ENCODE measurements at places on chromosomes 4 and X.

DNA sequence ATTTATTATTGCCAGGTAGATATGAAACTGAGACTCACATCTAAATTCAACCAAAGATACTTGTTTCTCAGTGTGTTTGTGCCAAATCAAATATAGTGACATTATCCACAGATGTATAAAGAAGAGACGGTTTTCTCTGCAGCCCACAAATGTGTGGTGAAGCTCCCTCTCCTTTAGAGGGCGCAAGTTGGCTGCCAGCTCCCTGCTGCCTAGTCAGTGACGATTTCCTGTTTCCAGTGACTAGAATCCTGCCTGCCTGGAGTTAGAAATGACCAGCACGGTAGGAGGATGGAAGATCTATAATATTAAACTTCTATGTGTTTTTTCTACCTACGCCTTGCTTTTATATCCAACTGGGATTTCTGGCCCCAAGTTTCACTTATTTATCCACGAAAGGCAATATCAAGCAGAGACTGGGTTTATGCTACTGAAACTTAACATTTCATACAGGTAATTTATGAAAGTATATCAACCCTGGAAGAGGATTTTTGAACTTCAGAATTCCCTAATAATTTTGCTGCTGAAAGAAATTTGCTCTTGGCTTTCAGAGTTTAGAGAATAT, 1793.7 kb upstream of the TENM3 start:
- DNase-seq = no peak

DNA sequence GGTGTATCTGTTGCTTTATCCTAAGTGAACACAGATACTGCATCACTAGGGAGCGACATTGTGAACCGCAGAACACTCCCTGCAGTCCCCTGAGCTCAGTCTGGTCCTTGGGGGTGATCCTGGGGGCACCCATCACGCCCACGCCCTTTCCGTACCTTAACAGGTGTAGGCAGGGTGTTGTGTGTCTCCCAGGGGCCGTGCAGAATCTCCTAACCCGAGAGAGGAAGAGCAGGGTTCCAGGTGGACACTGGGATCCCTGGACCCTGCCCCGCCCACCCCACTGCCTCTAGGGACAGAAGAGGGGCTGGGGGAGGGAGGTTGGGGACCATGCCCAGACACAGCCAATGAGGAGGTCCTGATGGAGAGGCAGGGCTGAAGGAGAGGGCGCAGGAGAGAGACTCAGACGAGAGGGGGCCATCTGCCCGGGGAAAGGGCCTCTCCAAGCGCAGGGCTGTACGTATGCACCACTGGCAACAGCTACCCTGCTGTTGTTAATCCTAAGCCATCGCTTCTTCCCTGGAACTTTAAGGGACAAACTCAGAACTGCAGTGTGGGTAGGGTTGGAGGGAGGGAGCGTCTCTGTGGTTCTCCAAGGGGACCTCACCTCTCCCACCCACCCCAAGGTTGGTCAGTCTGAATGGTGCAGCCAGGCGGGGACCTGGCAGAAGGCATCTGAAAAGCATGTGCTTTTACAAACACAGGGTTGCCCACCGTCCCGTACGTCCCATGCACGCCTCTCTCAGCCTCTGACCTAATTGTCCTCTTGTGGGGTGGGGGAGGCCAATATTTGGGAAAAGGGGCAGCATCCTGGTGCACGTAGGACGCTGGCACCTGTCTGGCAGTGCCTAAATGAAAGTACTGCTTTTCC, 2.5 kb downstream of the P2RY8 start:
- no peak for DNase-seq

DNA sequence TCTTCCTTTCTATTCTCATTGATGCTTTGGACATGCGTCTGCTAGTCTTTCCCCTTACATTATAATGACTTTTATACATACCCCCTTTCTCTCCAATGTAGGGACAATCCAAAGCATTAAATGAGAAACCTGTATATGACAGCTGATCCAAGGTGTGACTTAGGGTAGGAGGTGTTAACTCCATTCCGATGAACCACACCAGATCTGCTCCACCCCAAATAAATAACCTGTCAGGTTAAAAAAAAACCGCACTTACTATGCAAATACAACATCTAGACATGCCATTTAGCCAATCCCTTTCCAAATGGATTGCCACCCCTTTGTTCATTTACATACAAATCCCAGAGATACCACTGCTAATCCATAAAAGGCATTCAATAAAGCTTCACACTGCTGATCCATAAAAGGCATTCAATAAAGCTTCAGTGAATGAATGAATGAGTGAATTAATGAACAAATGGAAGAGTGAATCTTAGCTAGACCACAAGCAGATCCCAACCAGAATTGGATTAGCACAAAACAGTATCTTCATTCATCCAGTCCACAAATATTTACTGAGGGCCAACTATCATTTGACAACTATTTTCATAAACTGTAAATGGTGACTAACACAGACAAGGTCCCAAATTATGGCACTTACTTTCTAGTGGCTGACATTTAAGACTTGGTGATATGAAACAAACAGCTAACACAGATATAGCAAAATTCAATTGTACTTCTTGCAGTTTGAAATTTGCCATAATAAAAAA, 158.9 kb upstream of the MAP3K15 start:
- no peak for DNase-seq

DNA sequence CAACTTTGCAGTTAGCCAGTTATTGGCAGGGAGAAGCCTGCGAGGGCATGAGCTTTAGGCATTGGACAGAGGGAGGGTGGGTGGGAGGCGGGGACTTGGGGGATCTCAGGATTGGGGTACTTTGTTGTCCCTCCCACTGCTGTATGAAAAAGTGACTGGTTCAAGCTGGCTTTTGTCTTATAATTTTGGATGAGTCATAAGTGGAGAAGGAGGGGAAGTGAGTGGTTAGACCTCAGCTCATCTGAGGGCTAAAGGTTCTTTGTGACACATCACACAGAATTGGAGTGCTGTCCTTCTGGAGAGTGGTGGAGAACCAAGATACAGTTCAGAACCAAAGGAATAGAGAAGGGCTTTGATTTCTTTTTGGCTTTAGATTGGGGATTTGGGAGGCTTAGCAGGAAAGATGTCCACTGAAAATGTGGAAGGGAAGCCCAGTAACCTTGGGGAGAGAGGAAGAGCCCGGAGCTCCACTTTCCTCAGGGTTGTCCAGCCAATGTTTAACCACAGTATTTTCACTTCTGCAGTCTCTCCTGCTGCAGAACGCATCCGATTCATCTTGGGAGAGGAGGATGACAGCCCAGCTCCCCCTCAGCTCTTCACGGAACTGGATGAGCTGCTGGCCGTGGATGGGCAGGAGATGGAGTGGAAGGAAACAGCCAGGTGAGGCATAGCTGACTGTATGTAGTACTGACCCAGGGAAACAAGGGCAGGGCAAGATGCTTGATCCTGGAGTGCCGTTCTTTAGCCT, at the start of gene SLC4A4:
Gene SLC4A4, plus strand, starts transcription at position 175 of the 748 bp plus-strand sequence.
- no peak for DNase-seq

DNA sequence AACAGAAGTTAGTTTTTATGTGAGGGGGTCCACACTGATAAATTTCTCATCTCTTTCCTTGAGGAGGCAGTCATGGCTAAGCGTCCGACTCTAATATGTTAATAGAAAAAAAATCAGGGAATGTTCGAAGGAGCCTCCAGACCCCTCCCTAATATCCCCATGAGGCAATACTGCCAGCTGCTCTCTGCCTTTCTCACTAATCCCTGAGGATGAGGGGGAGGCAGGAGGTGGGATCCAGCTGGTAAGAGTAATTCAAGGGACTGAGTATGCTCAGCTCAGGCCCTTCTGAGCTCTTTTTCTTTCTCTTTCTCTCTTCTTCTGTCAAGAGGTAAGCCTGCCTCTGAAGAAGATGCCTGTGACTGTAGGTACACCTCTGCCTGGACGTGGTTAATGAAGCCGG, 51.7 kb downstream of the PIR start:
- DNase-seq = no peak

DNA sequence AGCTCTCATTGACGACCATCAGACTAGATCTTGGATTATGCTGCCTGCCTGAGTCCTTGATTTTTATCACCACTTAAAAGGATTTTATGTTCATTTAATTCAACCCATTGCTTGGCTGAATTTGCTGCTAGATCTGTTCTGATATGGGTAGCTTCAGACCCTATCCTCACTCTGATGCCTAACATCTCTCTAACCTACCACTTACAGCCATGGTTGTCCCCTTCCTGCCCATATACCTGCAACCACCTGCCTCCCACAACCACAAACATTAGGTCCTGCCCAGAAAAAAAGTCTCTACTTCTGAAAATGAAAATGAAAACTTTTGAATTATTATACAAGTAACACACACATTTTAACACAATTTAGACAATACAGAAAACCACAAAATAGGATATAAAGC, 310.8 kb downstream of the HNRNPD start:
- DNase-seq = no peak

DNA sequence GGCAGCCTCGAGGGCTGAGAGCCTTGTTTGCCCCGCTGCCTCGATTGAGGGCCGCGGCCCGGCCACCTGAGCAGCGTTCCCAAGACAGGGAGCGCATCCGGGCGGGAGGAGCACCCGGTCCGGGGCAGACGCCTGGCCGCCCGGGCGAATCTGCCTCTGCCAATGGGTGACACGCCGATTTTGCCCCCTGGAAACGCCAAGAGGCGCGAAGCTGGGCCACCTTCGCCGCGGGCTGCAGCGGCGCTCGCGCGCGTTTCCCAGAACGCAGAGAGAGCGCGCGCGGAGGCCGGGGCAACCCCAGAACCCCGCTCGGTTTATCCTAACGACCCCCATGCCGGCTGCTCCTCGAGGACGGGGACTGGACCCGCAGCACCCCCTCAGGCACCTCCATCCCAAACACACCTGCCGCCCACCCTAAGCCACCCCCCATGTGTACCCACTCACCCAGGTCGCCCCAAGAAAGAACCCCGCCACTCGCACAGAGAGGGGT, 575 bp downstream of the MAP7D2 start:
- no peak for DNase-seq

DNA sequence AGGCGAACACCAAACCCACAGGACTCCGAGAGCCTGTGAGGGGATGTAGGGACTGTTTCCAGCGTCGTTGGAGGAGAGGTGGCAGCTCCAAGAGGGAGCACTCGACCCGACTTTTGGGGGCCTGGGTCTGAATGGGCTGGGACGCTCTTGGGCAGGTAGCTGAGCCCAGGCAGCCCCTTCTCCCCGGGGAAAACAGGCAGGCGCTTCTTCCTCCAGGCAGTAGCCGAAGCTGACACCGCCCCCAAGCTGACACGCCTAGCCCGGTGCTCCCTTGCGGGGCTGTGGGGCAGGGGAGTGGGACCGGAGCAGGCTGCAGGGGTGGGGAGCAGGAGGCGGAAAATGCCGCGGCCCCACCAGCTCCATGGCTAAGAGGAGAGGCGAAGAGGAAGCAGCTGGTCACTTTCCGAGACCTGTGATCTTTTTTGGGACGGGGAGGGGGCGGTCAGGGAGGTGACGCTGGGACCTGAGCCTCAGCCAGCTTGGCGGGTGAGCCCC, 4.2 kb downstream of the NKX1-1 start:
- DNase-seq = no peak

- DNase-seq = no peak
These were observed 47.9 kb upstream of the RBPJ start for GRCh38 chr4:26272654-26273615.

GRCh38 chr4:28179126-28179525, 1318.5 kb downstream of the STIM2 start:
- no peak for DNase-seq

- no peak for DNase-seq
These were observed 143.9 kb downstream of the SCFD2 start for GRCh38 chr4:53221832-53222480.

- DNase-seq = peak; percentile 26
These were observed 6.8 kb upstream of the IQSEC2 start for GRCh38 chrX:53288189-53288588.

DNA sequence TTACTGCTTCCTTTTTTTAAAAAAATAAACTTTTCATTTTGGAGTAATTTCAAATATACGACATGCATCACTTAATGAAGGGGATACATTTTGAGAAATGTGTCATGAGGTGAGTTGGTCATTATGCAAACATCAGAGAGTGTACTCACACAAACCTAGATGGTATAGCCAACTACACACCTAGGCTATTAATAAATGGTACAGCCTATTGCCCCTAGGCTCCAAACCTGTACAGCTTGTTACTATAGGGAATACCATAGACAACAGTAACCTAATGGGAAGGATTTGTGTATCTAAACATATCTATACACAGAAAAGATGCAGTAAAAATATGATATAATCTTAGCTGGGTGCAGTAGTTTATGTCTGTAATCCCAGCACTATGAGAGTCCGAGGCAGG, 29.1 kb downstream of the SETD7 start:
- DNase-seq = no peak

- DNase-seq = no peak
These were observed 45.1 kb downstream of the IGFBP7 start for GRCh38 chr4:57064811-57065711.

- DNase-seq = no peak
These were observed 170.3 kb downstream of the VEGFC start for GRCh38 chr4:176622251-176622948.

DNA sequence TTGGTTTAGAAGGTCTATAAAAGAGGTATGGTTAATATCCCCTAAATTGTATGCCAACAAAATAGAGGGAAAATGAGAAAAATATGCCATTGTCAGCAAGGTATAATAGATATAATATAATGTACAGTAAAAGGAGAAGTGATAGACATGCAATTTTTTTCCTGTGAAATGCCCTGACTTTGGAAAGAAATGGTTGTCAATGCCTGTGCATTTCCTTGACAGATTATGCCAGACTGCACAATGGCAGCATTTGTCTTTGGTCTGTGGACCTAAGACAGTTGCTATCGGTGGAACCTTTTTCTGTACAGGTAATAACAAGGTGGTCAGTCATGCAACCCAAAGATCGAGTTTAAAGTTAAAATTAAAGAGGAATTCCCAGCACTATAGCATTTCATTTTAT, 301.7 kb downstream of the CFAP299 start:
- no peak for DNase-seq

- no peak for DNase-seq
These were observed 44.9 kb downstream of the SH3RF1 start for GRCh38 chr4:169225812-169226211.

DNA sequence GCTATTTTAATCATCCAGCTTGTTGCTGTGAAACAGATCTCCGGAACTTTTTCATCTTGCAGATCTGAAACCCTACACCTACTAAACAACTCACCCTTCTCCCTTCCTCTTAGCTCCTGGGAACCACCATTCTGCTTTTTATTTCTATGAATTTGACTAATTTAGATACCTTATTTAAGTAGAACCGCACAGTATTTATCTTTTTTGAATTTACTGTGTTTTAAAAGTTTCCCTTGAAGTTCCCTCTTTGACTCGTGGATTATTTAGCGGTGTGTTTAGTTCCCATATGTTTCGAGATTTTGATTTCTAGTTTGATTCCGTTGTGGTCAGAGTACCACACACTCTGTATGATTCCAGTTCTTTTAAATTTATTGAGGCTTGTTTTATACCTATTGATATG, 44.6 kb downstream of the EIF2S3 start:
- DNase-seq = no peak

Measured in NCI-H345 (cell line).